Femur (tissue), 1 donor: ENCODE measurements at places on chromosomes 16 and 17.

DNA sequence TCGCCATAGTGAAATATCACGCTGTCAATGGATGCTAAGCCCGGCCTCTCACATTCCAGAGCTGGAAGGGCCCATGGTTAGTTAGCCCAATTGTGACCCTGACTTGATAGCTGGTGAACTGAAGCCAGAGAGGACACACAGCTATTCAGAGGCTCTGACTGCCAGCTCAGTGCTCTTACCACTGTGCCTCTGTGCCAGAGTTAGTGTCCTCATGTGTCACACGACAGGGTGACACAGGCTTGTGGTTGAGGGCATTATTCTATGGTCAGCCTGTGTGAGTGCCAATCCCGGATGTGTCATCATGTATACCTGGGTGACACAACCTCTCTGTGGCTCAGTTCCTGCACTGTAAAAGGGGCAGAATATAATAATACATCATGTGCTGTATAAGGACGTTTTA, 2.5 kb upstream of the MT1X start:
- no peak for DNase-seq

GRCh38 chr17:45261577-45262515, at the start of gene SPATA32:
Gene SPATA32 (minus strand): TSS chr17:45262094. CDS start chr17:45262016, 78 bp downstream.
- peak; percentile 66 for DNase-seq

DNA sequence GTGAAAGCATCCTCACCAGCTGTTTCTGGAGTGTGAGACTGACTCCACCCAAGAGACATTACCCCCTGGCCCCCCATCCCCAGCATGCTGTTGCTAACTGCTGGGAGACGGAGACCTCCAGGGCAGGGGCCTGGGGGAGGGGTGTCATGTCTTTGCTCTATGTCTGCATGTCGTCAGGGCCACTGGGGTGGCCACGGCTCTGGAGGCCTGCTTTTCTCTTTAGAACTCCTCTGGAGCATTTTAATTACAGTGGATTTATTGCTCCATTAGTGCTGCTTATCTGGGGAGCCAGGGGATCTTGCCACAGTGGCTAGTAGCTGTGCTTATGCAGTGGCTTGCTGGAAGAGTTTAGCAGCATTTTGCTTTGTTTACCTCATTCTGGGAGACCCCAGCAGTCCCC, 32.3 kb downstream of the CLEC16A start:
- DNase-seq, result no peak

- no peak for DNase-seq
Measured at GRCh38 chr17:73697872-73698271, 53.6 kb upstream of the SDK2 start.

GRCh38 chr16:4709481-4709880, 16.1 kb downstream of the NUDT16L1 start:
- DNase-seq, result no peak

- DNase-seq, result no peak
Measured at GRCh38 chr16:83059237-83059636, 432.5 kb downstream of the CDH13 start.

GRCh38 chr17:62823111-62823893, 15.2 kb upstream of the MARCHF10 start:
- no peak for DNase-seq

DNA sequence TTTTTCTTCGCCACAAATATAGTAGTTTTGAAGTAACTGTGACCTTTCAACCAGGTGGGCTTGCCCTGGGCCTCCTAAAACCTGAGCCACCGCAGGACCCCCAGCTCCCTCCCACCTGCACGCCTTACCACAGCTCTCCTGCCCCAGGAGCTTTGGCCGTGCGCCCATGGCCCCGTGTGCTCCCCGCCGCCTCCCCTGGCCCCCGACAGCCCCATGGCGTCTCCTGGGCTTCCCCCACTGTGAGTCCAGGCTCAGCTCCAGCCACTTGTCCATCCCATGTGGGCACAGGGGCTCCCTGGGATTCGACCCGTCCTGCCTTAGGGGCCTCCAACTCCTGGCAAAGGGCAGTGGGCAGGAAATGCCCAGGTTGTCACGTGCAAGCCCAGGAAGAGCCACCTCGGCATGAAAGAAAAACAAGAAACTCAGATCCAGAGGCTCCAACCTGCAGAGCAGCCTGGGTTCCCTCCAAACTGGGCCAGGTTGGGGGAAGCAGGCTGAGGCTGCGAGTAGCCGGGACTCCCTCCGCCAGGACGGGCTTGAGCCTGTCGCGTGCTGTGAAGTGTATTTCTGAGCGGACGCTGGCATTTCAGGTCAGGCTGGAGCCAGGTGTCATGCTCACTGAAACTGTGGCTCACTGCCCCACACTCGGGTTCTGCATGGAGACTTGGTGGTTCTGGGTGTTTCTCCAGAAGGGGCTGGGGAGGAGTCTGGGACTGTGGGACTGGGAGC, 5.8 kb downstream of the LGALS3BP start:
- DNase-seq, result no peak

- DNase-seq, result peak; percentile 71
Measured at GRCh38 chr17:39617446-39618245, 9.1 kb upstream of the PPP1R1B start.

GRCh38 chr17:1908699-1909309, 79.0 kb downstream of the RPA1 start:
- DNase-seq, result peak; percentile 85

- DNase-seq, result no peak
Measured at GRCh38 chr16:85017633-85018032, 6.3 kb upstream of the ZDHHC7 start.

DNA sequence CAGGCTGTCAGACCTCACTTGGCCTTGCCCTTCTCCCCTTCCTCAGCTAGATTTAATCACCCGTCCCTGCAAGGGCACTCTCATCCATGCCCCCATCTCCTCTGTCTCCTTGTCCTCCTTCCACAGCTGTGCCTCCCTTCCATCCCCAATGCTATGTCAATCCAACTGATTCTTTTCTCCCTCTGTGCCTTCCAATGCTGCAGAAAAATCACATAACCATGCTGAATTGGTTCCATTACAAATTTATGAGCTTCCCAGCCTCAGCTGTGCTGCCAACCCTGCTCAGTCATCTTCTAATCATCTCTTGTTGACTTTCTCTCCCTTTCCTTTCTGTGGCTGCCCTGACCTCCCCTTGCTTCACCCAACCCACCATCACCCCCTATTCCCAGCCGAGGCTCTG, 56.3 kb upstream of the PIRT start:
- DNase-seq, result no peak

GRCh38 chr16:31118223-31119155, 1.0 kb downstream of the KAT8 start:
- DNase-seq, result no peak

GRCh38 chr17:6075050-6075449, 4.9 kb downstream of the WSCD1 start:
- peak; percentile 78 for DNase-seq

- no peak for DNase-seq
Measured at GRCh38 chr17:62206550-62206949, 141.5 kb upstream of the MED13 start.

- DNase-seq, result no peak
Measured at GRCh38 chr16:2404099-2404498, 25.1 kb upstream of the CCNF start.

DNA sequence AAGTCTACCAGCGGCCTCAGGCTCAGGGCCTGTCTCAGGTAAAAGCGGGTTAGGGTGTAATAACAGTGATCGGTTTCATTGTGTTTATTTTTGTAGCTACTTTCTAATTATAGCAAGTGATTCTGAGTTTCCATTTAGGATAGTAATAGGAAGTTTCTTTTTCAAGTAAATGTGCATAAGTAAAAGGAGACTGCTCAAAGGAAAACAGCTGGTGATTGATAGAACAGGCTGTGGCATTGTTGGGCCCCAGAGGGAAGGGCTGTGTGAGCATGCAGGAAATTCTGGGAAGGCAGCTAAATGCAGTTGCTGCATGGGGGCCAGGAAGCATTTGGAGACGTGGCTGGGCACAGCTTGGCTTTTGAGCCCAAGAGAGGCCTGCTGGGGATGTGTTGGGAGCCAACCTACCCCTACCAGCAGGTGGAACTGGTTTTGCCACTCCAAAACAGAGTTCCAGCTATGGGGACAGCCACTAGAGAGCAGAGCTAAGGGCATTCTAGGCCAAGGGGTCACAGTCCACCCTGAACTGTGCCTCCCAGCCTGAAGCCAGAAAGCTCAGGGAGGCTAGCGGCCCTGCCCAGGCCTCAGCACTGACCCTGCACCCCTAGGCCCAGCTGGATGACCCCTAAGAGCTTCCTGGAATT, 12.6 kb downstream of the SNX20 start:
- peak; percentile 47 for DNase-seq

GRCh38 chr17:4505187-4505586, 6.5 kb downstream of the SPNS2 start:
- no peak for DNase-seq

- no peak for DNase-seq
Measured at GRCh38 chr17:80584176-80584905, 39.7 kb downstream of the RPTOR start.

DNA sequence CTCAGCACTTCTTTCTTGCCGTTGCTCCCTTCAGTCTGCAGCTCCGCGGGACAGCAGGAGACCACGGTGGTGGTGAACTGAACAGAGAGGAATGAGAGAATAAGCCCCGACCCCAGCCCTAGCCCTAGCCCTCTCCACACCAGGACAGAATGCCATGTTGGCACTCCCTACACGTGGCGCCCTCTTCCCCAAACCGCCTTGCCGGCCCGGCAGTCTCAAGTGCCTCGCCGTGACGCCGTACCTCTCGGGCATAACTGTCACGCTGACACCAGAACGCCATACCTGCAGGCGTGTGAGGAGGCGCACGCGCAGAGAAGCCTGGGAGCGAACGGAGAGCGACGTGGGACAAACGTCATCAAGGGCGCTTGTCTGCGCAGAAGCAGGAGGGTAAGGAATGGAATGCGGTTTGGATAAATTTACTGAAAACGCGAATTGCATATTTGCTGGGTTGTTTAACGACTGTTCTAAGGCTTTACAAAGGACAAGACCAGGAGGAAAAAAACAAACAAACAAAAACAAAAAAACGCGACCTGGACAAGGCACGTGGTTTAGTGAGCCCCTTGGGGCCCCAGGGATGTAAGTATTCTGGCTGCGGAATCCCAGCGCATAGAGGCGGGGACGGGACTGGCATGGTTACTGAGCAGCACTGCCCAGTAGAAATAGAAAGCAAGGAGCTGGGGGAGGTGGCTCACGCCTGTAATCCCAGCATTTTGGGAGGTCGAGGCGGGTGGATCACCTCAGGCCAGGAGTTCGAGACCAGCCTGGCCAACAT, at the start of gene AARSD1:
Gene AARSD1 (minus strand): TSS at position 294 of the 772 bp plus-strand sequence. CDS start 14 bp downstream, at position 280.
- DNase-seq, result peak; percentile 95

GRCh38 chr16:85448557-85449190, 164.4 kb upstream of the GSE1 start:
- peak; percentile 76 for DNase-seq

DNA sequence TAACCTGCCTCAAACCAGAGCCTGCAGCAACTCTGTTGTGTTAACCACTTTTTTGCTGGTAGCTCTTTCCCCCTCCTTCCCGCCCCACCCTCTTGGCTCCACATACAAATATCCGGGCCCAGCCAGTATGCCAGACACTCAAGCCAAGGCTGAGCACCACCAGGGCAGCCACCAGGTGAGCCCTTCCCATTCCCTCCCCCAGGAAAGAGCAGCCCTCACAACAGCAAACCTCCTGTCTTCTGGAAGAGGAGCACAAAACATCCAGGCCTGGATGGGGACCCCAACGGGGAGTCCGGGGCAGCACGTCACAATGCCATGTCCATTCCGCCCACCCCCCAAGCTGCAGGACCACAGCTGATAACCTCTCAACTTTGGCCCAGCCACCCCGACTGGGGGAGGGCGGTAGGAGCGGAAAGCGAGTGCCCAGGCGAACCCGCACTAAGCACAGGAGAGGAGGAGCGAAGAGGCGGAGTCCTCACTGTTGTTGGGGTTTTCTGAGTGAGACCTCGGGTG, 757 bp downstream of the ORMDL3 start:
- DNase-seq, result peak; percentile 40

DNA sequence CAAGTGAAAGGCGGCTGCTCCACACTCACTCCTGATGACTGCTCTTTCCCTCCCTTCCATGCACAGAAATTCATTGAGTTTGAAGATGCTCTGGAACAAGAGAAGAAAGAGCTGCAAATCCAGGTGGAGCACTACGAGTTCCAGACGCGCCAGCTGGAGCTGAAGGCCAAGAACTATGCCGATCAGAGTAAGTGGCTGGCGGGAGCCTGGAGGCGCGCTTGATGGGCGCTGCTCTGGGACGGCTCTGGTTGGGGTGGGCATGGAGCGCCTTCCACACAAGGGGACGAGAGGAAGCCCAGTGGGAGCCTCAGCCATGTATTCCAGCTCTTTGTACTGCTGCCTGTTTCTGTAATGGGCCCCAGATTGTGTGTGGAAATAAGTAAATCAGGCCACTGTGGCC, 18.5 kb downstream of the MAPK8IP3 start:
- DNase-seq, result no peak

- DNase-seq, result no peak
Measured at GRCh38 chr16:67407176-67407787, 9.0 kb downstream of the ZDHHC1 start.

DNA sequence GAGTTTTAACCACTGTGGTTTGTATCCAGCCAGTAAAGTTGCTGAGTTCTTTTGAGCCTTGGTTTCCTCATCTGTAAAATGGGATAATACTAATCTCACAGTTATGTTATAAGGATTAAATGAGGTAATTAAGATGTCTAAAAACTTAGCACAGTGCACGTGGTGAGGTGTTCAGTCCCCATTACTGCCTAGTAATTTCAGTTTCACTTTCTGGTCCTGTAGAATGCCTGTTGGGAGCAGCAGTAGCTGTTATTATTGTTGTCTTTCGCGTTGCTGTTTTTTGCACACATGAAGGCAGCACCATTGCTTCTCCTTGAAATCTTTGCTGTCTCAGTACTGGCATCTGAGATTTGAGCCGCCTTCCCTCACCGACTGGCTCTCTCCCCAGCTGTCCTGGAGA, 182.4 kb downstream of the DNAH9 start:
- DNase-seq, result no peak

GRCh38 chr17:39218906-39219305, 6.8 kb downstream of the STAC2 start:
- DNase-seq, result peak; percentile 19

DNA sequence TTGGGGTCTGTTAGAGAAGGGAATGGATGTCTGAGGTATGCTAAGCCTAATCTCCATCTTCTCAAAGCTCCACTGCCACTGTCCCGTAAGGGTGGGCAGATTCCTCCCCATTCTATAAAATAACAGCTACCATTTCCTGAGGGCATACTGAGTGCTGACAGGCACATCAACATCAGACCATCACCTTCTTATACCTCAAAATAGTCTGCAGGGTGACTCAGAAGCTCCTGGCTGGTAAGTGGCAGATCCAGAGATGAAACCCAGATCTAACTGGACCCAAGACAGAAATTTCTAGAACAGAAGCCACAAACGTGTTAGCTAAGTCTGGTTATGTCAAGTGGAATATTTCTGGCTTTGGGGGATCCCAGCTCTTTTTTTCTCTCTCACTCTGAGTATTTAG, 548.0 kb downstream of the WWOX start:
- DNase-seq, result no peak

GRCh38 chr17:68457539-68458259, 403 bp upstream of the WIPI1 start:
- peak; percentile 99 for DNase-seq
